ENCODE measurements at places on chromosomes 11 and 22.

GRCh38 chr11:71563406-71563805, 2.0 kb upstream of the KRTAP5-10 start:
- no peak for DNase-seq

DNA sequence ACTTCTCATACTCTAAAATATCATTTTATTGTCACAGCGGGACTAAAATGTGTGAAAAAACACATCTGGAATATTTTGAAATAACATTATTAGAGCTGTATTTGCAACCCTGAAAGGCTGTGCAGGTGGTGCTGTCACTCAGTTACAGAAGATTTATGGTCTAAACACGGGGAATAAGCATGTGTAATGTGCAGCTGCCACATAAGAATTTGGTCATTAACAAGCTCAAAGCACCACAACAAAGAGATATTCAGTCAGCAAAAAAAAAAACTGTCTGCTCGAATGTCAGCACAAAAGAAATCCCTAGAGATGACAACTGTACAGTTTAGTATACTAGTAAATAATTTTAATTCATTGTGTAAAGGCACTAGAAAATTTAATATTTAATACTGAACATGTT, 31.3 kb downstream of the TMEM123 start:
- DNase-seq: no peak

DNA sequence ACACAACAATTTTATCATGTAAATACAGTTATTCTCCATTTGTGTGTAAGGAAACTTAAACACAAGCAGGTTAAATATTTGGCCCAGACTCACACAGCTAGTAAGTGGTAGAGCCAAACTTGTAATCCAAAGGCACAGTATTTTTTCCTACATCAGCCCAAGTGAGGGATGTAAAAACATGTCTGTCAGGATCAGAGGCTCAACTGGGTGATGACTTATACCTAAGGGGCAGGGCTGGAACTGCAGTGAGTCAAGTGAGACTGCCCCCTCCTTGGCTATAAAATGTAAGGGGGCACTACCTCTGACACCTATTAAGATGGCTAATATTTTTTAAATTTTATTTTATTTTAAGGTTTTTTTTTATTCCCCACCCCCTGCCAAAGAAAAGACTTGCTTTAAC, 82.6 kb downstream of the APIP start:
- DNase-seq: no peak

- no peak for DNase-seq
These were observed 129.9 kb upstream of the TTC12 start for GRCh38 chr11:113184498-113184897.

DNA sequence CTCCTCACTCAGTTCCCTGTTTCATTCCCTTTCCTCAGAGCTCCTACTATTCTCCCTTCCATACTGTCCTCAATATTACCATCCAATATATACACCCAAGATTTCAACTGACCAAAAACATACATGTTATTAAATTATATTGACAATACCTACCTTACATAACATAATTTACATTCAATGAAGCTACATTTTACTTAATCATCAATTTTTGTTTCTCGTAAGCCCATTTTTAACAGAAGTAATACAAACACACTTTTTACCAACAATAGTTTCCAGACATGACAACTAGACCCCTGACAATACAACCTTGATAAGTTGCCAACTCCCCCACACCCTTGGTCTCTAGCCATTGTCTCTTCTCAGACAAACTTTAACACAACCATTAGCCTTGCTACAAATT, 145.8 kb upstream of the DDI1 start:
- DNase-seq: no peak

- no peak for DNase-seq
These were observed 21.6 kb upstream of the SLC22A12 start for GRCh38 chr11:64569300-64569970.
